MM.1S (cell line): ENCODE measurements at places on chromosomes 5 and 9.

DNA sequence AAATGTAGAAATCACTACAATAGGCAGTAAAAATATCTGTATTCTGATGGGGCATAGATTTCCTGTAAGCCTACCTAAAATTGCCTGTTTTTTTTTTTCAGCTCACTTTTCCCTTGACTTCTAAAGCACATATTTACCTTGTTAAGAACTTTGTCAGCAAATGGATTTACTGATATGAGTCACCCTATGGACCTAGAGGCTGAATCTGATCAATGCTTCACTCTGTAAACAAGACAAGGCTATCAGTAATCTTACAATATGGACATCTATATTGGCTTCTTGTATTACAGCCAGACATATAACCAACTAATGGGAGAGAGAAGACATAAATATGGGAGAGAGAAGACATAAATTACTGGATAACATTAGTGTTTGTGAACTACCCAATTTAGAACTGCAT lies 792.7 kb upstream of the CHD1 start:
- DNase-seq, result no peak

DNA sequence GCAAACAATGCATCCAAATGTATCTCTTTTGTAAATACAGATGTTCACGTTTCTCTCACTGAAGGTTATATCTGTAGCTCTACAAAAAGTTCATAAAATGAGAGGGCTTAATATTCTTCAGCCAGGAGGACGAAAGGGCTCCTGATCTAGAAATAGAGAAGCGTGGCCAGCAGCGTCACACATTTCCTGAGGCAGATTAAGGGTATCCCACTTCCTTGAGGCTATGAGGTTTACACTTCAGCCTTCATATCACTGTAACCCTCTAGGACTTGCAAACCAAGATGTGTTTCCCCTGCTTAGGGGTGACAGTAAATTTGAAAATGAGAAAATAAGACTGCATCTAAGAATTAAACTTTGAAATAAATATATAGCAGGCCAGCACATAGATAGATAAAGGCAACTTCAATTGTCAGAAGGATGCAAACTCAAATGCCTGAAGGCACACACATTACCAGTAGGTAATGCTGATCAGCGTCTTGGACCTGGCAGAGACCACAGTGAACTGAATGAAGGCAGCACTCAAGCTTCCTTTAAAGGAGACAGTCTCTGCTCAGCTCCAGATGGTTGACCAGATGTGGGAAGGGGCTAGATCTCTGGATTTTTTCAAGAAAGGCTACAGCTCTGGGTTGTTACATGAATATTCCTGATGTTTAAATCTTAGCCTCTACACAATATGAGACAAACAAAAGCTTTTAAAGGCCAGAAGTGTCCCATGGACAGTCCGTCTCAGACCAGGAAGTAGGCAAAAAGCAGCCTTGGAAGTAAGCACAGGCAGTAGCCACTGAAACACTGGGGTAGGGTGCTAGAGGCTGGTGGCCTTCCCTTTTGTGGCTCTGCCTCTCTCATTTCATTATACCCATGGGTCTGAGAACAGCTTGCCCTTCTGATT lies 197.7 kb downstream of the MCTP1 start:
- no peak for DNase-seq

DNA sequence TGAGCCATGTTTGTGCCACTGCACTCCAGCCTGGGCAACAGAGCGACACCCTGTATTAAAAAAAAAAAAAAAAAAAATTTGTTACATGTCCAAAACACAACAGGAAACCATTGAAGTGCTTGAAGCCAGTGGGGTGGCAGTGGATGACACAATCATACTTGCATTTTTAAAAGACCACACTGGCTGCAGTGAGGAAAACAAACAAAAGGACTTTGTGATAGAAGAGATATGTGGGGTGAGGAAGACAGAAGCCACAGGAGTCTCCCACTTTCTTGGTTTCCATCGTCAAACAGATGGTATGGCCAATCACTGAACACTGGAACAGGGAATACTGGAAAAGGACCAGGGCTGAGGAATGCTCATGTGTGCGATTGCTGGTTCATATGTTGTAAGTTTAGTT lies 20.9 kb upstream of the COMMD10 start:
- no peak for DNase-seq

DNA sequence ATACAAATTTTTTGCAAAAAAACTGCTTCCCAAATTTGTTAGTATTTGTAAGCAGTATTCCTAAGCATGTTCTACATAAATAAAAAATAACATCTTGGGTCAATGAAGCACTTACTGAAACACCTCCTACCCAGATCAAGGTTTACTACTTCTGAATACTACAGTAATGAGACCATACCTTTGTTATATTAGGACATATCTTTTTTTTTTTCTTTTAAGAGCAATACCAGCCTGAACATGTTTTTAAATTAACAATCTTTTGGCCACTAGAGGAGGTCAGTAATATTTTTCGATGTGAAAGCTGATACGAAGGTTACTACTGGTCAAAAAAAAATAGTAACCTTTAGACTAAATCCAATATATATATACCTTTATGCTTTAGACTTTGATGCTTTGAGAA lies 72.7 kb downstream of the CERT1 start:
- DNase-seq, result no peak

GRCh38 chr5:5373351-5373989 lies 49.0 kb upstream of the ICE1 start:
- no peak for DNase-seq
